Endodermal cell (in vitro differentiated cells): ENCODE measurements at places on chromosomes 5 and 9.

GRCh38 chr9:18928711-18929110 is 104.3 kb downstream of the SAXO1 start:
- DNase-seq: no peak

GRCh38 chr9:98518556-98518955 is 190.2 kb downstream of the GABBR2 start:
- DNase-seq: peak; percentile 22

- no peak for DNase-seq
Observed at GRCh38 chr5:170920196-170920595, 58.4 kb downstream of the RANBP17 start.

GRCh38 chr9:81601639-81602623 is 87.4 kb downstream of the TLE1 start:
- no peak for DNase-seq

GRCh38 chr5:67971971-67972821 is 243.4 kb upstream of the PIK3R1 start:
- no peak for DNase-seq

DNA sequence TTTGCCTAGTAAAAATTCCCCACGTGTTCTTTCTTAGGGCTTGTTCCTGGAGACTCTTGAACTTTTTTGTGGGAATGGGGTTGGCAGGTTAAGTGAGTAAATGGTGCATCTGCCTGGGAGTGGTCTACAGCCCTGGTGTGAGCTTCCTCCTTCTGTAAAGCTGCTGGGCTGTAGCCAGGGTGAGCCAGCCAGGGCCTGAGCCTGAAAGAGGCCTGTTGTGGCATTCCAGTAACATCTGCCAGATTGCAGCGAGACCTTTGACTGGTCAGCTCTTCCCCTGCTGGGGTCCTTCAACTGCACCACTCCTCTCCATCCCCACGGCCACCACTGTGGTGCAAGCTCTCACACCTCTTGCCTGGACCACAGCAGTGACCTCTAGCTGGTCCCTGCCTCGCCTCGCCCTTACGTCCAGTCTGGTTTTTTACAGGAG is 47.5 kb downstream of the SLC22A5 start:
- DNase-seq: no peak

- no peak for DNase-seq
Observed at GRCh38 chr5:4765411-4765810, 374.7 kb upstream of the ADAMTS16 start.

DNA sequence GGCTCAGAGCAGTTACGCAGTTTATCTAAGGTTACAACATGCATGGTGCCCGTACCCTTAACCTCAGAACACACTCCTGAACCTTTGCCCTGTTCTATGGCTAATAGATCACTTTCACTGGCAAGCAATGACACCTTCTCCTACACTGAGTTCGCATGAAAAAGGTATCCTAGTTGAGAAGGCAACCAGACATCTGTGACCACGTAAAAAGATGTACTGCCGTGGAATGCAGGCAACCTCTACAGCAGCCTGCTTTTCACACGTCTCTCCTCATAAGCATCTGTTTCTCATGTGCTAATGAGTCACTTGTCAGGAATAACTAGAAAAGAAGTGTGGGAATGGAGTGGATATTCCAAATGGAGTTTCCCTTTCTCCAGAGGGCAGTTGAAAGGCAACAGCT is 71.4 kb downstream of the FBXO38 start:
- no peak for DNase-seq

GRCh38 chr5:131104169-131104808 is 60.8 kb downstream of the HINT1 start:
- DNase-seq: no peak
